T follicular helper cell (primary cell): ENCODE measurements at places on chromosomes 12 and 14.

DNA sequence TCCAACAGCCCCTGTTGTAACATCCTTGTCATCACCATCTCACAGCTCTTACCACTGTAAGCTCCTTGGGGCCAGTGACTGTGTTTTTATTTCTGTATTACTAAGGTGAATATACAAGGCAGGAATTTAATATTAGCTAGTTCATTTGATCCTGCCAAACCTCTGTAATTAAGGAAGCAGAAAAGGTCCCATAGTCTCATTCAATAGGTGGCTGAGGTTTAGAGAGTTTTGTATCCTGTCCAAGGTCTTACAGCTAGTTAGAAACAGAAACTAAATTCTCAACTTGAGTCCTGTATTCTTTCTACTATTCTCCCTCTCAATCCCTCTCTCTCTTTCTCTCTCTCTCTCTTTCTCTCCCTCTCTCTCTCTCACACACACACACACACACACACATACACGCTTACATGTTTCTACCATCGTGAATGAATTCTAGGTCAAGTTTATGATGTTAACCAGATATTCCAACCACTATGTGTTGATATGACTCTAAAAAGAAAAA, 543 bp upstream of the GLIPR1 start:
- no peak for DNase-seq

- no peak for DNase-seq
Measured at GRCh38 chr12:32549675-32550079, 129.4 kb upstream of the DNM1L start.

DNA sequence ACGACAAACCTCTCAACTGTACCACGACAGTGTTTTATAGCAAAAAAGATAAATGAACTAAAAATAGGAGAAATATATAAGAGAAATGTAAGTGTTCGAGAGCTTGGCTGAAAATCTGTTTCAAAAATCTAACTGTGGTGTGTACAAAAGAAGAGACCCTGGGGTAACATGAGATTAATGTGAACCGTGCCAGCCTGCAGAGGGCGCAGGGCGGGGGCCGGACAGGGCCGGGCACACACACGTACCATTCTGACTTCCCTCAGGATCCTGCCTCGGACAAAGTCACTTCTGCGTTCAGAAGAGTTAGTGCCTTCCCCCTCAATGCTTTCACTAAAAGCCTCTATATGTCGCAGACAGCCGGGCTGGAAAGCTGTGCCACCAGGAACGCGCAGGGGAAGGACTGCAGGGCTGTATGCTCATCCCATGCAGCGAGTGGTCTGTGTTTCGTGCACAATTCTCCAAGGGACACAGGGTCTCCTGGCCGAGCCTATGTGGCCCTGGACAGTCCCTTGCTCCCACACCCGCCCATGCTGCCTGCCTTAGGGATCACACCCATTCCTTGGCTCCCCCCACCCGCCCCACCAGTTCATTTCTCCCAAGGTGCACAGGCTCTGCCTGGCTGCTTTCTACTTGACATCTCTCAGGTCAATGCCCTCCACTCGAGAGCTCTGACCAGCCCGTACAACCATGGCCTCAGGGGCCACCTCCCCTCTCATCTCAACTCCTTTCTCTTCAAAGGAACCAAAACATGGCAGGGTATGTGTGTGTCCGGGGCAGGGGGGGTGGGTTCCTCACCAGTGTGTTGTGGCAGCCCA, 8.5 kb downstream of the CDCA4 start:
- DNase-seq: no peak

- no peak for DNase-seq
Measured at GRCh38 chr14:32933629-32934072, 5.0 kb upstream of the NPAS3 start.
